Activated CD8-positive, alpha-beta memory T cell treated with anti-CD3 and anti-CD28 coated beads, Interleukin-2, amount 50 U/mL, for 48 hours (primary cell): ENCODE measurements at places on chromosomes 5 and 9.

GRCh38 chr5:6026766-6027406, 351.5 kb downstream of the MED10 start:
- no peak for DNase-seq

DNA sequence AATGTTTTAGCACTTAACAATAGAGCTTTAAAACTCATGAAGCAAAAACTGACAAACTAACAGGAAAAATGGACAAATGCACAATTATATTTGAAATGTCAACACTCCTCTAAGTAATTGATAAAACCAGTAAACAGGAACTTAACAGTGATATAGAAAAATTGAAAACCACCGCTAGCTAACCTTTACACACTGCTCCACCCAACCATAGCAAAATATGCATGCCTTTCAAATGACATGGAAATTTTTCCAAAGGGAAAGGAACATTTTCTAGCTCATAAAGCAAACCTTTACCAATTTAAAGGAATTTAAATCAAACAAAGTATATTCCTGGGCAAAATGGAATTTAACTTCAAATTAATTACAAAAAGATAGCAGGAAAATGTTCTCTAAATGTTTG, 109.2 kb downstream of the ADAMTS19 start:
- no peak for DNase-seq

- DNase-seq = no peak
Observed at GRCh38 chr5:151014680-151015343, 5.6 kb upstream of the GPX3 start.

DNA sequence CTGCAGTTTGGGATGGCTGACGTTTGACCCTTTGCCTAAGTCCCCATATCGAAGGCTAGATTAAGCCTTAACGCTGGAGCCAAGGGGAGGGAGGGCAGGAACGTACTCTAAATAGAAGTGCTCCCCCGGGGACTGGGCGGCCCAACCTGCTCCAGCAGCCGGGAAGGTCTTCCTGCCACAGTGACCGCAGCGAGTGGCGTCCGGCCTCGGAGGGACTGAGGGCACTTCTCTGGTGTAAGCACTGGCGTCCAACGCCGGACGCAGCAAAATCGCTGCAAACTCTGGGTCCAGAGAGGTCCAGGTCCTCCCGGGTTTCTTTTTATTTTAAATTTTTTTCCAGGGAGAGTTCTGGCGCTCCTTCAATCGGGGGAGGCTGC, 505 bp upstream of the ACER2 start:
- peak; percentile 57 for DNase-seq

GRCh38 chr5:174337276-174338184, 292.0 kb downstream of the NSG2 start:
- DNase-seq = no peak

DNA sequence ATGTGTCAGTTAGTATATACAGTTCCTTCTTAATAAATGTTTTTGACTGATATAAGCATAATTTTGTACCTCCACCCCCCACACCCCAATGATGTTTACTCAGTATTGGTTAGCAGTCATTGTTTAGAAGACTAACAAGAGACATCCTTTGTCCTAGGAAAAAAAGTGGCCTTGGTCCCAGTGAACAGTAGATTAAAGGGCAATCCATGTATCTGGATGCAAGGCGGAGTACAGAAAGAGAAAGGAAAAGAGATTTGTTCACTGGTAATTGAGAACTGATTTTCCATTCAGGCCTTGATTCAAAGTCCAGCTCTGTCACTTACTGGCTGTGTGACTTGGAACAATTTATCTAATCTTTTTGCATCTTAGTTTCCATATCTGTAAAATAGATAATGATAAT, 4.6 kb downstream of the RALGPS1 start:
- no peak for DNase-seq

GRCh38 chr5:158079097-158079496, 220.2 kb upstream of the CLINT1 start:
- no peak for DNase-seq

GRCh38 chr5:129958581-129958980, 54.3 kb downstream of the CHSY3 start:
- DNase-seq = no peak

GRCh38 chr5:119948162-119948561, 318.8 kb downstream of the FAM170A start:
- no peak for DNase-seq

GRCh38 chr9:85199866-85200495, 530.5 kb downstream of the NTRK2 start:
- no peak for DNase-seq

DNA sequence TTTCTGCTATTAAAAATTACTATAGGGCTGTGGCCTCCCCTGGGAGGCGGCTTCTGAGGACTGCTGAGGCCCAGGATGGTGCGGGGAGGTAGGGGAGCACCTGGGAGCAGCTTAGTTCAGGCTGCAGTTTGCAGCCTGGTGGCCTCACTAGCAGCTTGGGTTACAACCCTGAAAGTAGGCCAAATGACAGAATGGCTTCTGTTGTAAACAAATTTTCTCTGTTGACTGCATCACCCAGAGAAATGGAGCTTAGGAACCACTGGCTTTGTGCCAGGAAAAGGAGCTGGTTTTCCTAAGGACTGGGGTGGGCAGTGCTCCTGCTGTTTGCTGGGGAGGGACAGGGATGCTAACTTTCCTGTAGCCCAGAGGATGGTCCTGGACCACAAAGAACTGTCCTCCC, 130.3 kb downstream of the ENTREP1 start:
- no peak for DNase-seq

- DNase-seq = no peak
Observed at GRCh38 chr5:139644646-139645429, 3.3 kb upstream of the CXXC5 start.

DNA sequence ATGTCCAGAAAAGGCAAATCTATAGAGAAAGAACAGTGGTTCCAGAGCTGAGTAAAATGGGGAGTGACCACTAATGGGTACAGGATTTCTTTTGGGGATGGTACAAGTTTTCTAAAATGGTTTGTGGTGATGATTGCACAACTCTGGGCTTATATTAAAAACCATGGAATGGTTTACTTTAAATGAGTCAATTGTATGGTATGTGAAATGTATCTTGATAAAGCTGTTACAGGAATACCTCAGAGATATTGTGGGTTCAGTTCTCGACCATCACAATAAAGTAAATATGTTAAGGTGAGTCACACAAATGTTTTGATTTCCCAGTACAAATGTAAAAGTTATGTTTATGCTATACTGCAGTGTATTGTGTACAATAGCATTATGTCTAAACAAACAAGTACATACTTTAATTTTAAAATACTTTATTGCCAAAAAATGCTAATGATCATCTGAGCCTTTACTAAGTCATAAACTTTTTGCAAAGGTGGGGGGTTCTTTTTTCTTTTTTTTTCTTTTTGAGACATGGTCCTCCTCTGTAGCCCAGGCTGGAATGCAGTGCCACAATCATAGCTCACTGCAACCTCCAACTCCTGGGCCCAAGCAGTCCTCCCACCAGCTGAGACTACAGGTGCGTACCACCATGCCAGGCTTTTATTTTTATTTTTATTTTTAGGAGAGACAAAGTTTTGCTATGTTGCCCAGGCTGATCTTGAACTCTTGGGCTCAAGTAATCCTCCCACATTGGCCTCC, 65.9 kb downstream of the SHOC1 start:
- no peak for DNase-seq

GRCh38 chr5:159576902-159577301, 246.6 kb upstream of the IL12B start:
- no peak for DNase-seq

DNA sequence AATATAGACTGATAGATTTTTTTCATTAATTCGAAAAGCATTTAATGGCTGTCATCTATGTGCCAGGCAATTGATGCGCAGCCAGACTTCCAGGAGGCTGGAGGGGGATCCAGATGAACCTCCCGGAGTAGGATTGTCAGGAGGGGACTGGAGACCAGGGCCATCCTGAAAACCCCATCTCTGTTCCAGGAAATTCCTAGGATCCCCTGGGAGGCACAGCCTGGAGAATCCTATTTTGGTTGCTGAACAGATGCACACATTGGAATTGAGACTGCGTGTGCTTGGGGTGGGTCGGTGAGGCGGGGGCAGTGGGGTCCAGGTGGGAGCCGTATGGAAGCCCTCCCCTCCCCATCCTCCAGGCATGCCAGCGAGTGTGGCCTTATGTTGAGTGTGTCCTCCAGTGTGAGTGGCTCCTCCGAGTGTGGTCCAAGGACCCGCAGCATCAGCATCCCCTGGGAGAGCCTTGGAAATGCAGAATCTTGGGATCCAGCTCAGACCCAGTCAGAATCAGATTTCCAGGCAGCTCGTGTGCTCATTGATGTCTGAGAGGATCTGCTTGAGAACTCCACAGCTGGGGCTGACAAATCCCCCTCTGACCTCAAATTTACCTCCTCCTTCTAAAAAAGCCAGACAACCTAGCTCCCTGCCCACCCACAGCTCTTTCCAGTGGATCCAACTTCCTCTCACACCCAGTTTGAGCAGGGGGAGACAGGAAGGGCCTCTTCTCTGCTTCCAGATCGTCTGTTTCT, 38.7 kb downstream of the ROPN1L start:
- DNase-seq = no peak

GRCh38 chr9:12972608-12973589, 198.1 kb downstream of the LURAP1L start:
- no peak for DNase-seq

- DNase-seq = no peak
Observed at GRCh38 chr9:7988644-7989280, 189.2 kb upstream of the DMAC1 start.
